Astrocyte of the spinal cord (primary cell): ENCODE measurements at places on chromosomes 5 and 9.

GRCh38 chr9:124808246-124808956 lies 31.5 kb downstream of the OLFML2A start:
- DNase-seq: no peak

GRCh38 chr5:143373076-143373475 lies 30.4 kb downstream of the NR3C1 start:
- DNase-seq: no peak

DNA sequence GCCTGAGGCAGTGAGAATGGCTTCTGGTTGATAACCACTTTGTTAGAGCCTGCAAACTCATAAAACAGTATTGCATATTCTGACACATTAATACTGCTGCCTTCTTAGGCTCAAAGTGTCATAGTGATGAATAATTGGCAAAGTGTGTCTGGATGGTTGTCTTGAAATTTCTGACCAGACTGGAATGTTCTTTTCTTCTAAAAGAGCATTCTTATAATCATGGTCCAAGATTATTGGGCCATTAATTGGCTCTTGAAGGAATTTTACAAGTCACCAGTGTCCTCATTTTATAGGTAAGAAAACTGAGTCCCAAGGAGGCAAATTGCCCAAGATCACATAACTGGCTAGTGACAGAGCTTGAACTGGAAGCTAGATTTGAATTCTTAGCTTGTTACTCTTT lies 111.7 kb downstream of the PCSK1 start:
- no peak for DNase-seq

- DNase-seq: no peak
Observed at GRCh38 chr5:87949676-87950631, 318.7 kb downstream of the TMEM161B start.

DNA sequence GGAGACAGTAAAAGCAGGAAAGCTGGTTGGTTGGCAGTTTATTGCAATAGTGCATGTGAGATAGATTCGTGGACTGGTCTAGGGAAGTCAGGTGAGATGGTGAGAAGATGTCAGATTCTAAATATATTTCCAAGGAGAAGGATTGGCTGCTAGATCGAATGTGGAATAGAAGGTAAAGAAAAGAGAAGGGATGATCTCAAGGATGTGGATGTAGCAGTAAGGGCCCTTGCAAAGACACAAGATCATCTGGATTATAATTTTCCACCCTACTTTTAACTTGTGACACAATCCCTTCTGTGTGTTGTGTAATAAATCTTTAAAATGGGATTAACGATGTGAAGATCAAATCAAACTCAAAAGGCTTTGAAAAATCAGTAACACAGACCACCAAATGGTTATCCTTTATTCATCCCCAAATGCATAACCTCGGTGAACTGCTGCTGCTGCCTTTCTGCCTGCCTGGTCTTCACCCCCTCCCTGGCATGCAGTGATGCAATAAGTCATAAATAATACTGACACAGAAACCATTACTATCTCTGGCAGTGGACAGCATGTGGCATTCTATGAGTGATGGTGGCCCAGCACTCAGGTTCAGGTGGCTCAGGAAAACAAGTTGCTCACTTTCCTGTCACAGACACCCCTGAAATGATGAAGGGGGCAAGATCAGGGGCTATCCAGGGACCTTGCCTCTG lies 178.4 kb downstream of the FAM114A2 start:
- no peak for DNase-seq

DNA sequence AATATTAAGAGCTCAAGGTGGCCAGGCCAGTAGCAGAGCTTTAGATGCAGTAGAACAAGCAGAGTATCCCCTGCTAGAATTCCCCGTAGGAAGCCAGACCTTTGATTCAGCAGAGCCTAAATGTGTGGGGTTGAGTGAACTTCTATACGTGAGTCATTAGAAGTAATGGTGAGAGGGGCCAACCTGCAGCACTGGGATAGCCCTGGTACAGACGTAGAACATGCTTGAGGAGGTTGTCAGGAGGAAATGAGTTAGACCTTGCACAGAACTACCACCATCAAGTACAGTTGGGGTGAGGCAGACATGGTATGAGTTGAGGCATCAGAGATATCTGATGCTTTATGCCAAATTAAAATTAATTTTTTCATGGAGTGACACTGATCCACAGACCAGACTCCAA lies 42.0 kb downstream of the PDCD1LG2 start:
- DNase-seq: peak; percentile 31

GRCh38 chr5:129216001-129216400 lies 121.5 kb downstream of the ISOC1 start:
- no peak for DNase-seq

DNA sequence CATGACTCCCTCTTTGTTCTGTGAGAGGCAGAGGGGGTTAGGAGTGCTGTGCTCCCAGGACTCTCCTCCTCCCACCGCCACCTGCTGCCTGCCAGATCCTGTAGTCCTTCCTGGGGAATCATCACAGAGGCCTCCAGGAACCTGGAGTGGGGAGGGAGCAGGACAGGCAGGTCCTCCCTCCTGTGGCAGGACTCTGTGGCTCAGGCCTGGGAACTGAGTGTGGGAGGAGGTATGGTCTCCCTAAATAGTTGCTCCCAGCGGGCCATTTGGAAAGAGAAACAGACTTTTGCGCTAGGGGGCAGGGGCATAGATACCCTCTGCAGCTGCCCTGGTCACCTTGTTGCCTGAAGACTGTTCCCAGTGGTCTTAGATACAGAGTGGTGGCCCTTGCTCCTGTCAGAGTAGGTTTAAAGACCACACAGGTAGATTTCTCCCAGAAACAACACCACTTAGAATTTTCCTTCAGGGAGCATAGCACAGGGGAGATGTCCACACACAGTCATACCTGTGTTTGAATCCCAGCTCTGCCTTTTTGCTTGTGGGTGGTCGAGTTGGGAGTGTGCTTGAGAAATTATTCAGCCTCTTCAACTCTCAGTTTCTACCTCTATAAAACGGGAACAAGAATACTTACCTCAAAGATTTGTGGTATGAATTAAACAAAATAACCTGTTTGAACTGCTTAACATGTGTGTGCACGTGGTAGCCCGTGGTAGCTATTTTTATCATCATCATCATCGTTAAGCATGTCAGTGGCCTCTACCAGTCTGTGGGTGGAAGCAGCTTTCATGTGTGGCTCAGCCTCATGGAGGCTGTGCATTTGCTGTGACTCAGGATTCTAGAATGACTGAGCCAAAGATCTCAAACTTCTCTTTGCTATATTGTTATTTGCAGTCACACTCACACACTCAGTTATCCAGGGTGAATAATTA lies 55.8 kb downstream of the SLC22A5 start:
- peak; percentile 82 for DNase-seq

GRCh38 chr5:31531543-31531887 lies 378 bp downstream of the DROSHA start:
- DNase-seq: peak; percentile 16

GRCh38 chr5:50964746-50965653 lies 298.6 kb downstream of the PARP8 start:
- DNase-seq: no peak

GRCh38 chr9:4866239-4866969 lies 73.7 kb downstream of the RCL1 start:
- no peak for DNase-seq

GRCh38 chr5:56622141-56622540 lies 193.2 kb upstream of the MAP3K1 start:
- no peak for DNase-seq

- DNase-seq: no peak
Observed at GRCh38 chr5:72126796-72127195, 19.5 kb downstream of the MAP1B start.

DNA sequence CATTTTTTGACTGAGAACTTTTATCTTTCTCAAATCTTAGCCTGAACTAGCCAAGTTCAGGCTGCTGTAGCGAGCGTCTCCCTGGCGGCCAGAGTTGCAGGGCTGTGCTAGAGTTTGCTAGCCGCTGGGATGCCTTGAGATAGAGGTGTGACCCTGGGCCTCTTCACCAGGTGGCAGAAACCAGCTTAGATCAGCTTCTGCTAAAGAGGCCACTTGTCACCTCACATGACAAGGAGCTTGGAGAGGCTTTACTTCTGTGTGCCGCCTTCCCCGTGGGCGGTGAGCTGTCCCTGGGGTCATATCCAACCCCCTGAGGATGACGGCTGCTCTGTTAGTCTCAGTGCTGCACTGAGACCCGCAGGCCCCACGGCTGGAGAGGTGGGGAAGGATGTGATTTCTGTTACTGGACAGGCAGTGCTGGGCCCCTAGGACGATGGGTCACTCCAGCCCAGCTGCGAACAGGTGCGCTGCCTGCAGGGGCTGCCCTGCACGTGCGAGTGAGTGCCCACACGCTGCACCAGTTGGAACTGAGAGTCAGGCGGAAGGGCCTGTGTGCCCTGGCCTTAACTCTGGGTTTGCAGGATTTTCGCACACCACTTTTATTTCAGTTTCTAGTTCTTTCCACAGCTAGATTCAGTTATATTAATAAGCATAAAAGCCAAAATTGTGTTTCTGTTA lies 63.8 kb downstream of the EHMT1 start:
- DNase-seq: no peak

DNA sequence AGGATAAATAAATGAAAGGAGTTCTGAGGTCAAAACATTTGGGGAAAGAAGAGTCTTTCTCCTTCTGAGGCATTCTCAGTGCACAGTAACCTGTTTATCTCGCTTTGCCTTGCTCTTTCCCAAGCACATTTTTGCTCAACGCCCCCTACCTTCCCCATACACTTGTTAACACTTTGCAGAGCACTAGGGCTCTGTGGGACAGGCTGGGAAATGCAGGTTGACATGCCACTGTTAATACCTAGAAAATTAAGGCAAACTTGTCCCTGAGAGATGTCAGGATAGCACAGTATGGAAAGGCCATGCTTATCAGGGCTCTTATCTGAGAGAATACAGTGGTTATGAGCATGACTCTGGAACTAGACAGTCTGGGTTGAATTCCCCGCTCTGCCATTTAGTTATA lies 152.0 kb downstream of the DOCK8 start:
- DNase-seq: no peak

DNA sequence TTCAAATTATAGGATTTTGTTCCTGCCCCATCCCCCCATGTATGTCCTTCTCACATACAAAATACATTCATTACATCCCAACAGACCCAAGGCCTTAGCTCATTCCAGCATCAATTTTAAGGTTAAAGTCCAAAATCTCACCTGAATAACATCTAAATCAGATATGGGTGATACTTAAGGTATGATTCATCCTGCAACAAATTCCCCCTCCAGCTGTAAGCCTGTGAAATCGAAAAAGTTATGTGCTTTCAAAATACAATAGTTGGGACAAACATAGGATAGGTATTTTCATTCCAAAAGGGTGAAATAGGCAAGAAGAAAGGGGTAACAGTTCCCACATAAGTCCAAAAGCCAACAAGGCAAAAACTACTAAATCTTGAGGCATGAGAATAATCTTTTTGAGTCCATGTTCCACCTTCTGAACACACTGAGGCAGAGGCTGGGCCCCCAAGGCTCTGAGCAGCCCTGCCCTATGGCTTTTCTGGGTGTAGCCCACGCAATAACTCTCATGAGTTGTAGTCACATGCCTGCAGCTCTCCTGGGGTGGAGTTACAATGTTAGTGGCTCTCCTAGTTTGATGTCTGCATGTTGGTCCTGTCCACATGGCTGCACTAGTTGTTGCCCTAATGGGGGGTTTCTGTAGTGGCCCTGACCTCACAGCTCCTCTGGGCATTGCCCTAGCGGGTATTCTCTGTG lies 243.9 kb upstream of the SMARCA2 start:
- DNase-seq: no peak

GRCh38 chr5:146461319-146461718 lies 14.2 kb downstream of the TCERG1 start:
- DNase-seq: peak; percentile 24

- no peak for DNase-seq
Observed at GRCh38 chr5:61425918-61426317, 93.9 kb downstream of the ZSWIM6 start.

GRCh38 chr9:106035806-106036205 lies 341.5 kb downstream of the TMEM38B start:
- no peak for DNase-seq

DNA sequence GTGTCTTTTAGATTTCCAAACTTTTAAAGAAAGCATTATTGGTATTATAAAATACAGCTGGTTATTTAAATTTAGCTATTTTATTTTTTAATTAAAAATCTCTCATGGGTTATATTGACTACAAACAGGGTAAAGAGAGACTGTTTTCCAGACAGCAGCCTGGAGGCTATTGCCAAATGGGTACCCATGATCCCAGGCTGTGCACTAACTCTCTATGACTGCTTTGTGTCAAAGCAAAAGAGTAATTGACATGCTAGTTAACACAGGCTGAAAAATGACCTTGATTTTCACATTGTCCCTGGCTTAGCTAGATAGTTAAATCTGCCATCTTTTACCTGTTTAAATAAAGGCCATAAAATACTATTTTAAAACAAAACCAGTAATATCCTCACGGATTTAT lies 589.7 kb downstream of the ANXA1 start:
- no peak for DNase-seq
